Stimulated activated CD4-positive, alpha-beta T cell treated with anti-CD3 and anti-CD28 coated beads, Interleukin-12 subunit alpha, Interleukin-12 subunit beta, amount 100 ng/mL, for 24 hours (primary cell): ENCODE measurements at places on chromosomes 6 and 20.
A peak's percentile ranks its signal among the peaks of the same experiment; 100 is the strongest.

- no peak for DNase-seq
Measured at GRCh38 chr6:166541366-166541765, 45.1 kb downstream of the RAMACL start.

DNA sequence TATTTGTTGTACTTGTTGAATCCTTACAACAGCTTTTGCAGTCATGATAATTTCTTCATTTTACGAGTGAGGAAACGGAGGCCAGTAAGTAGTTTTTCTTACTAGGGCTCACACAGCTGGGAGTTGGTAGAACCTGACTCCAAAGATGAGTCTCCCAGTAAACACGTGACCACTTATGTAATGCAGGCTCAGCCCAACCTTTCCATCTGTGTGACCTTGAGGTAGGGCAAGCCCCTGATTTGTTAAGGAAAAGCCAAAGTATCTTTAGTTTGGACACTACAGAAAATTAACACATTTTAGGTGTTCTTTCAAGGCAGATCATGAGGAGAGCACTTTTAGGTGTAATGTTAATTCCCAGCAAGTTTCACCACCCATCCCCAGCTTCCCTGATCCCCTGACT is 111.3 kb downstream of the LRRC1 start:
- no peak for DNase-seq

DNA sequence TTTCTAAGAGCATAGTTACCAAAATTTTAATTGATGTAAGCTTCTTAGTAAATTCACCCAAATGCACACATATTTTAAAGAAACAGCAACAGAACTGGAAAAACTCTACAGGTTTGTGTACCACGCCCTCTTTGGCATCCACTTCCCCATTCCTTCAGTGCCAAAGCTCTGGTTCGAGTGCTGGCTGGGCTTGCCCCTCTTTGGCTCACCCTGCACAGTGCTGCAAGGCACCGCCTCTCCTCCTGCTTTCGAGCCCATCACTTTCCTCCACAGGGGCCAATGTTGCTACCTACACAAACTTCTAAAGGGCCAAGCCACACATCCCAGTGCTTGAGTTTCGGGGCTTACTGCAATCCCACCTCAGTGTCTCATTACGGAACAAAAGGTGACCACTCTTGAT is 9.6 kb downstream of the LRP11 start:
- DNase-seq: no peak

DNA sequence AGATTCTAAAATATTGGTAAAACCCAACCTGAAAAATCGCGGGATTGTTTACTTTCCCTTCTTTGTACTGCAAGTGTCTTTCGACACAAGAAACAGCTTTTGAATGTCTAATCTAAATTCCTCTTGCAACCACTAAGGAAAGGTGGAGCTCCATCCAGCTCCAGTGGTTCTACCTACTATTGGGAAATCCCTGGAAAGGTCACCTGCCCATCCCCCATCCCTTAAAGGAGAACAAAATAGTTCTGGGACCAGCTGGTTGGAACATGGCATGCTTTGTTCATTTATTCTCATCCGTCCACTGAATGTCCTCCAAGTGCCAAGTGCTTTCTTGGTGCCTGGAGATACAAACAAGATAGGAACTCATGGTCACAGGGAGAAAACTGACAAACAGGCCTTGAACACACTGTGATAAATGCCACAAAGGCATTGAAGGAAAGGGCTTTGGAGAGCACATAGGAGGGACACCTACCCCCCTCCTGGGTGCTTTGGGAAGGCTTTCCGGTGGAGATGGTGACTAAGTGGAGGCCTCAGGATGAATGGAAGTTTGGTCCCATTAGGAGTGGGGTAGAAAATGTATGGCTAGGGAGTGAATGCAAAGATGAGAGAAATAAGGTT is 2.3 kb upstream of the CITED2 start:
- no peak for DNase-seq

DNA sequence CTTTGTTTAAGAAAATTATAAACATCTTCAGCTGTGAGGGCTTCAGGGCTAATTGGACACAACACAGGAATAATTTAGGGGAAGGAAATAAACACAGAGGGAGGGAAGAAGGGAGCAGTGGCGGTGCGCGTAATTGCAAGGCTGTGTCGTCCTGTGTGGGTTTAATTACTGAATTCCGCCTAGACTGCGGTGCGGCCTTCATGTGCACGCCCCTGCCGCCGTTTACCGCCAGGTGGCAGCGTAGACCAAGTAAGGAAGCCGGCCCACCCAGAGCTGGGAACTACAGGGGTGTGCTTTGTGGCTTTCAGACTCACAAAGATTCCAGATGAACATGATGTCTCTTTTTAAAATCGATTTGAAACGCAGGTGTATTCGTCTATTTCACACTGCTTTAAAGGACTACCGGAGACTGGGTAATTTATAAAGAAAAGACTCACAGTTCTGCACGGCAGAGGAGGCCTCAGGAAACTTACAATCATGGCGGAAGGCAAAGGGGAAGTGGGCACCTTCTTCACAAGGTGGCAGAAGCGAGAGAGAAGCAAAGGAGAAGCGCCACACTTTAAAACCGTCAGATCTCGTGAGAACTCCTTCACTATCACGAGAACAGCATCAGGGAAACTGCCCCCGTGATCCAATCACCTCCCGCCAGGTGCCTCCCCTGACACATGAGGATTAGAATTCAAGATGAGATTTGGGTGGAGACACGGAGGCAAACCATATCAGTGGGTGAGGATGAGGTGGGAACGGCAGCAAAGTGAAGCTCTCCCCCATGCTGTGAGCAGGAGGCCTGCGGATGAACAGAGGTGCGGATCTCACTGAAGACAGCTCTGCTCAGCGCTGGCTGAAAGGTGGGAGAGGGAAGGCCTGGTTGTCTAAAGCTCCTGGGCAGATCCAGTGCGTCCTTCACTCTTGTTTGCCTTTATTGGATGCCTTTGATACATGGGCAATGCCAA is 222.0 kb upstream of the PDE10A start:
- peak; percentile 53 for DNase-seq

DNA sequence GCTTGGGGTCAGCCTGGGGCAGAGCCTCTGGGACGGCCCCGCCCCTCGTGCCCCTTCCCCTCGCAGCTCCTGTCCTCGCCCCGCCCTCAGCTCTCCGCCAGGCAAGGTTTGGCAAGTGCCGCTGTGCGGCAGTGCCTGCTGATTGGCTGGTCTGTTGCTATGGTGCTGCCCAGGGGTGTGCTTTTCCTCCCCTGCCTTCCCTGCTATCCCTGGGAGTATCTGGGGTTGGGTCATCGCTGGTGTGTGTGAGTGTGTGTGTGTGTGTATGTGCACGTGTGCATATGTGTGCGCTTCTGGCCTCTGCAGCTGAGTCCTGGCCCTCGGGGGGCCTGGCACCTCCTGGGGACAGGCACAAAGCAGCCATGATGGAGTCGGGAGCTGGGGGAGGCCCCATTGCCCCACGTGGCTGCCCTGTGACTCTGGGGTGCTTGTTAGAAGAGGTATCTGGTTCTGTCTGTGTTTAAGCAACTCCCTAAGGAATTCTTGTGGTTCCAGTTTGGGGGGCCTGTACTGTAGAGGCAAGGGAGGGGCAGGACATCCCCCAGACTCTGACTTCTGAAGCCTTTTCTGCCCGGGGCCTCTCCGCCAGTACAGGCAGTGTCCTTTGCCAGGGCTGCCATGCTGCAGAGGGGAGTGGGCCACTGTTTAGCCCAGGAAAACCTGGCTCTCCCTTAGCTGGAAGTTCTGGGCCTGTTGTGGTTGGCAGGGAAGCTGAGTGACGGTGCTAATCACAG is 6.9 kb downstream of the RTEL1 start:
- DNase-seq: no peak
